ENCODE measurements at places on chromosomes 7 and 10.

DNA sequence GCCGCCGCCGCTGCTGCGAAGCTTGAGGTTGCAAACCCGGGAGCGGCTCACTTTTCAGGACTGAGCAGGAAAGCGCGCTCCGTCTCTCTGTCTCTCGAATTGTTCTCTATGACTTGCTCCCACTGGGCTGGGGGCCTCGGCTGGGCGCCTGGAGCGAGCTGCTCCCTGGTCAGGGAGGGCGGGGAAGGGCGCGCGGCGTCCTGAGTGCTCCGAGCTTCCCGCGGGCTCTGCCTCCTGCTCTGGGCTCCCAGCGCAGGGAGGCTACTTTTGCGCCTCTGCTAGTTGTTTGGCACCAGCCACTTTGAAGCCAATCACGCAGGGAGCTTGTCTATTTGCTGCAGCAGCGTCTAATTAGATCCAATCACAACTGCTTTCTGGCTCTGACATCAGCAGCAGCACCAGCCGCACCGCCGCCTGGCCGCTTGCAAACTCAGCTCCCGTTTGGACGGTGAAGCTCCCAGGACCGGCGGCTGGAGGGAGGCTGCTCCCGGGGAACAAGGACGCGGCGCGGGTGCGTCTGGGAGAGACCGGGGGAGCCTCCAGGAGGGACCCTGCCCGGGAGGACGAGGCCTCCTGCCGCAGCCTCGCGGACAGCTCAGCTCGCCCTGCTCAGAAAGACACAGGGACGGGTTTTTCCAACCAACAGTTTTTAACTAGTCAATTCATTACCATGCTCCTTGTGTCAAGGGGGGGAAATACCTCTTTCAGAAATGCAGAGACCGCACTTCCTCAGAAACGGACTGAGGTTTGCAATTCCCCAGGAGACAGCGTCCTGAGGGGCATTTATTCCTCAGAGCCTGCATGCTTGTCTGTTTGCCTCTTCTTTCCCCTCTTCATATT, at the start of gene ADARB2:
Gene ADARB2, minus strand, starts transcription at position 304 of the 840 bp plus-strand sequence.
- DNase-seq: no peak
- H3K4me3 ChIP-seq: peak within 1 kb of the TSS; percentile 18

- no peak overlapping the region for H3K4me3 ChIP-seq
- peaks cover 25% of the 10 kb centered on the region for H3K4me1 ChIP-seq
- no peak for DNase-seq
- H3K27me3 ChIP-seq: no peaks in the 10 kb centered on the region
- no peaks in the 10 kb centered on the region for H3K36me3 ChIP-seq
- H3K27ac ChIP-seq: peak overlapping the region; percentile 74
These were observed 49.7 kb upstream of the KIF5B start for GRCh38 chr10:32105782-32106382.

GRCh38 chr10:131176907-131177306, 134.6 kb downstream of the TCERG1L start:
- H3K4me1 ChIP-seq: no peaks in the 10 kb centered on the region
- no peak overlapping the region for H3K4me3 ChIP-seq
- no peaks in the 10 kb centered on the region for H3K36me3 ChIP-seq

GRCh38 chr7:2670720-2671391, 17.1 kb upstream of the AMZ1 start:
- peak; percentile 66 for DNase-seq
- no peak overlapping the region for H3K4me3 ChIP-seq
- peaks cover 9% of the 10 kb centered on the region for H3K27me3 ChIP-seq
- no peaks in the 10 kb centered on the region for H3K4me1 ChIP-seq
- H3K27ac ChIP-seq: no peak overlapping the region

- no peak overlapping the region for H3K27ac ChIP-seq
- no peaks in the 10 kb centered on the region for H3K4me1 ChIP-seq
- DNase-seq: no peak
- H3K4me3 ChIP-seq: no peak overlapping the region
- H3K27me3 ChIP-seq: no peaks in the 10 kb centered on the region
- H3K36me3 ChIP-seq: no peaks in the 10 kb centered on the region
These were observed 156.6 kb downstream of the ADRA2A start for GRCh38 chr10:111233439-111233838.

DNA sequence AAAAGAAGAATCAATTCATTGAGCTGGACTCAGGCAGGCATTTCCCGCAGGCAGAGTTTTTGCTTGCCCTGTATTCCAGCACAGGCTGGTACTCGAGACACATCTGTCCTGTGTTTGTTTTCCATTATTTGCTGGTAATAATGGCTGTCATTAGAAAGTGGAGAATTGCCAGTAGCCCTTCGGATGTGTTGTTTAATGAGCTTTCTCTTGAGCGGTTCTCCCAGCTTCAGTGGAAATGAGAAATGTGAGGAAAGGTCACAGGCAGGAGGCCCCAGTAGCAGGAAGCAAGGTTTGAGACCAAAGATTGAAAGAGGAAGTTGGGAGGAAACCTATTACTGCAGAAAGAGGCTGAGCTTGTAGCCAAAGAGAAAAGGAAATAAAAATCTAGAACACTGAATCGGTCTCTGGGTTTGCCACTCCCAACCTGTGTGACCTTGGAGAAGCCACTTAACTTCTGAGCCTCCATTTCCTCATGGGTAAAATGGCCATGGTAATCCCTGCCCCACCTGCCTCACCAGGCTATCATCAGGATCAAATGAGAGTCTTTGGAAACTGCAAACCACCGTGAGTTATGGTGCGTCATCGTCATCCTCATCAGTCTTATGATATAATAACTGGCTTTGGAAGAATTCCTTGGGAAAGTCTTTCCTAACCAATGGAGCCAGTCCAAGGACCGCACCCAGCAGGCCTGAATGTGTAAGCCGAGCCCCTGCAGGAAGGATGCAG, 67.7 kb downstream of the TACR2 start:
- DNase-seq: peak; percentile 58
- no peaks in the 10 kb centered on the region for H3K36me3 ChIP-seq
- peaks cover 53% of the 10 kb centered on the region for H3K4me1 ChIP-seq

- DNase-seq: no peak
- no peak overlapping the region for H3K4me3 ChIP-seq
- no peak overlapping the region for H3K27ac ChIP-seq
- H3K27me3 ChIP-seq: no peaks in the 10 kb centered on the region
These were observed 130.6 kb downstream of the PLXDC2 start for GRCh38 chr10:19946791-19947190.

GRCh38 chr10:92342796-92343195, 51.8 kb downstream of the MARCHF5 start:
- no peak overlapping the region for H3K4me3 ChIP-seq
- H3K27ac ChIP-seq: no peak overlapping the region
- H3K27me3 ChIP-seq: no peaks in the 10 kb centered on the region

GRCh38 chr7:34320926-34321661, 336.9 kb upstream of the NPSR1 start:
- H3K27me3 ChIP-seq: no peaks in the 10 kb centered on the region
- no peaks in the 10 kb centered on the region for H3K4me1 ChIP-seq
- no peak overlapping the region for H3K27ac ChIP-seq
- DNase-seq: peak; percentile 68

DNA sequence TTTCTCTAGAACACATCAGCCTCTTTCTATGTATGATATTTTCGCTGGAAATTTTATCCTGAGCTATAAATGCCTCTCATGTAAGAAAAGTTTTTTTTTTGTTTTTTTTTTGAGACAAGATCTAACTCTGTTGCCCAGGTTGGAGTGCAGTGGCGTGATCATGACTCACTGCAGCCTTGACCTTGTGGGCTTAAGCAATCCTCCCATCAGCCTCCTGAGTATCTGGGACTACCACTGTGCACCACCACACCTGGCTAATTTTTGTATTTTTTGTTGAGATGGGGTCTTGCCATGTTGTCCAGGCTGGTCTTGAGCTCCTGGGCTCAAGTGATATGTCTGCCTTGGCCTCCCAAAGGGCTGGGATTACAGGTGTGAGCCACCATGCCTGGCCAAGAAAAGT, 80.4 kb downstream of the ADK start:
- no peak for DNase-seq
- H3K4me3 ChIP-seq: no peak overlapping the region
- no peak overlapping the region for H3K27ac ChIP-seq
- peaks cover 5% of the 10 kb centered on the region for H3K4me1 ChIP-seq
- H3K27me3 ChIP-seq: no peaks in the 10 kb centered on the region
- H3K36me3 ChIP-seq: no peaks in the 10 kb centered on the region
